ENCODE measurements at places on chromosomes 6 and 20.

DNA sequence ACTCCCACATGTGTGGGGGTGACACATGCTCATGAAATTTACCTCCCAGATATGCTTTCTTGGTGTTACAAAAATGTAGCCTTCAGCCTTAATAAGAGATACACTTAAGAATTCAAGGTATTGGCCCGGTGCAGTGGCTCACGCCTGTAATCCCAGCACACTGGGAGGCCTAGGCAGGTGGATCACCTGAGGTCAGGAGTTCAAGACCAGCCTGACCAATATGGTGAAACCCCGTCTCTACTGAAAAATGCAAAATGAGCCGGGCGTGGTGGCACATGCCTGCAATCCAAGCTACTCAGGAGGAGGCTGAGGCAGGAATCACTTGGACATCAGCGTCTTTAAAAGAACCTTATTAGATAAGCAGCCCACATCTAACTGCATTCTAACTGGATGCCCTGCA lies 614.3 kb upstream of the CDH4 start:
- DNase-seq, result no peak

- DNase-seq, result no peak
Measured at GRCh38 chr20:59747671-59748515, 143.6 kb downstream of the PHACTR3 start.

DNA sequence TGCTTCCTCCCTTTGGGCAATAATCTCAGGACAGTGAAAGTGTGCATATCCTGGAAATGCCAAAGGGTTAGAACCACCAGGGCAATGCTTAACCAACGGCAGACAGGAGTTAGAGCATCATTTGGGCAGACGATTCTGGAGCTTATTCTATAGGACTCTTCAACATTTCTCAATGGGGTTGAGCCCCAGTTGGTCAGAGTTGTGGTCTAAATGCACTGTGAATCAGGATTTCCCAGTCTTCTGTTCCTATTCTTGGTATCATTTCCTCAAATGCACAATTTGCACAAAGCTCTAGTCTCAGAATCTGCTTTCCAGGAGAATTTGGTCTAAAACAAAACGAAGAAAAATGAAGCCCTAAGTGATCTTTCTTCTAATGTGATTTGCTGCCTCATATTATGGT lies 389.6 kb upstream of the JAG1 start:
- DNase-seq, result no peak

GRCh38 chr6:24961852-24962251 lies 26.1 kb upstream of the RIPOR2 start:
- no peak for DNase-seq

GRCh38 chr6:67252663-67253062 lies 1382.4 kb upstream of the ADGRB3 start:
- DNase-seq, result no peak

GRCh38 chr20:2820084-2820895 lies 4.1 kb downstream of the TMEM239 start:
- DNase-seq, result no peak

DNA sequence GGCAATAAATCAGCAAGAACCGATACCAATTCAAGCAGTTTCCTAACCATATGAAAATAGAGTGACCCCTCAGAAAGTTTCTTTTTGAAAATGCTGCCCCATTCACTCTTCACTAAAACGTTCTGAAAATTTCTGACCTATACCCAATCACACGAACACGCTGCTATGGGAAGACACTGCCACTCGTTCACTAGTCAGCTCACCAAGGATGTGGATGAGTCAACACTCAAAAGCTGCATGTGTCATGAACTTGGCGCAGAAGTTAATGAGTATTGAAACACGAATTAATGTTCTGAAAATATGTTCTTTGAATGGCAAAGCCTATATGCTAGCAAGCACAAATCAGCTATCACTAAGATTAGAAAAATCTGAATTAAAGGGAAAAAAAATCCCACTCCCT lies 84.2 kb downstream of the PREP start:
- no peak for DNase-seq

GRCh38 chr6:166007349-166008263 lies 160.0 kb downstream of the TBXT start:
- DNase-seq, result no peak

DNA sequence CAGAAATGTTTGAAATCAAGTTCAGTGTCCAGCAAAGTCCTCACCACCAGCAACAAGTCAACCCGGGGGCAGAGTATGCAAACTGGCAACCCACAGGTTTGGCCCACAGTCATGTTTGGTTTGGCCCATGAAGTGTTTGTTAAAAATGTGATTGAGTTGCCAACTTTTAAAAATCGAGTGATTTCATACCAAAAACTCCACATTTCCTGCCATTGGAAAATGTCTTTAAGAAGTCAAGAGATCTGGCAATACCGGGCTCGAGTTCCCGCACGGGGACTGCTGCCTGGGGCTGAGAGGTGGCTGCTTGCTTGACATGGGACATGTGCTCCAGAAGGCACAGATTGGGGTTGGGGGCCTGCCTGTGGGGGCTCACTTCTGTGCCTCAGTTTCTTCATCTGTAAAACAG lies 36.1 kb downstream of the PREX1 start:
- DNase-seq, result no peak

GRCh38 chr20:237489-237888 lies 10.4 kb downstream of the DEFB129 start:
- no peak for DNase-seq

DNA sequence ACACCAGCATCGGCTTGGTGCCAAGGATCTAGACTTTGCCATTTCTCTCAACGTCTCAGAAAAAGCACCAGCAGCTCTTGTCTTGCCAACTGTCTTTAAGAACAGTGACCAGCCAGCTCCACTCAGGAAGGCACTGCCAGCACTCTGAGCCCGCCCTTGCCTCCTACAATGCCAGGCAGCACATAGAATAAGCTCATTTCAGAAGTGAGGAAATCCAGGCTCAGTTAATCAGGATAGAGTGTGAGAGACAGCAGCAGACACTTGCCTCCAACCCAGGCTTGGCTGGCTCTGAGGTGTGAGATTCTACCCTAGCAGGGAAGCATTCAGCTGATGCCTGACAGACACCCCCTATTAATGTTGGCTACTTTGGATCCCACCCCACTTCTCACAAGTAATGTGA lies 4.3 kb upstream of the SYNDIG1 start:
- no peak for DNase-seq

DNA sequence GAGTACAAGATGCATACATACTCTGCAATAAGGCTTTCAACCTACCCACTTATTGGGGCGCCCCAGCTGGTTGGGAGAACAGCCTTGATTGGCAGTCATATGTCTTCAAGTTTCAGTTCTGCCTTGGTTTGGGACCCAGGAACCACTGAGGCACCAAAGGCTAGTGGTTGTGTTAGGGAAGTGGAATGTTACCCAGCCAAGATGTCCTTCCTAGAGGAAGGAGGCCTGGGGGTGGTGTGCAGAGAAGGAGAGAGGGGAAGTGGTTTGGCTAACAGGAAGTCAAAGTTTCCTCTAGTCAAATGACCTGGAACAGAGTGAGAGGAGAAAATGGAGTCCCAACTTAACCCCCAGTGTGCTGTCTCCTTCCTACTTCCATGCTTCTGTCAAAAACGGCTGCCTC lies 59.4 kb downstream of the CD164 start:
- no peak for DNase-seq

GRCh38 chr6:63597141-63598048 lies 25.1 kb downstream of the LOC128125822 start:
- no peak for DNase-seq

DNA sequence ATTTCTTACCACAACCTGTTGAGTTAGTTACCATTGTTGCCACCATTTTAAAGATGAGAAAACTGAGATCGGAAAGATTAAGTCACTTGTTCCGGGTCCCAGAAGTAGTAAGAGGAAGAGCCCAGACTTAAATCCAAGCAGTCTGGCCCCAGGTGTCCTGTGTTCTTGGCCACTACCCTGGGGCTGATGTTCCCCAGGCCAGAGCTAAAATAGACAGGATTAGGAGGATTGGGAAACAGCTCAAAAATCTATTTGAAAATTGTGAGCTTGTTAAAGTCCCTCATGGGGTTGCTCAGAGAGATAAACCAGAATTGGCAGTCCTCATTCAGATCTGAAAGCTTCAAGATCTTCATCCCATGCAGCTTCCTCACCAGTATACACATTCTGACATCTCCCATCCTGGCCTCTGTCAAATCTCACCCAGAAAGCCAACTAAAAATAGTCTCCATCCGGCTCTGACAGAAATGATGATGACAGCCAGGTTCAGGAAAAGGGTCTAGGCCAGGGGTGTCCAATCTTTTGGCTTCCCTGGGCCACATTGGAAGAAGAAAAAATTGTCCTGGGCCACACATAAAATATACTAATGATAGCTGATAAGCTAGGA lies 62.0 kb downstream of the GFOD1 start:
- DNase-seq, result no peak

DNA sequence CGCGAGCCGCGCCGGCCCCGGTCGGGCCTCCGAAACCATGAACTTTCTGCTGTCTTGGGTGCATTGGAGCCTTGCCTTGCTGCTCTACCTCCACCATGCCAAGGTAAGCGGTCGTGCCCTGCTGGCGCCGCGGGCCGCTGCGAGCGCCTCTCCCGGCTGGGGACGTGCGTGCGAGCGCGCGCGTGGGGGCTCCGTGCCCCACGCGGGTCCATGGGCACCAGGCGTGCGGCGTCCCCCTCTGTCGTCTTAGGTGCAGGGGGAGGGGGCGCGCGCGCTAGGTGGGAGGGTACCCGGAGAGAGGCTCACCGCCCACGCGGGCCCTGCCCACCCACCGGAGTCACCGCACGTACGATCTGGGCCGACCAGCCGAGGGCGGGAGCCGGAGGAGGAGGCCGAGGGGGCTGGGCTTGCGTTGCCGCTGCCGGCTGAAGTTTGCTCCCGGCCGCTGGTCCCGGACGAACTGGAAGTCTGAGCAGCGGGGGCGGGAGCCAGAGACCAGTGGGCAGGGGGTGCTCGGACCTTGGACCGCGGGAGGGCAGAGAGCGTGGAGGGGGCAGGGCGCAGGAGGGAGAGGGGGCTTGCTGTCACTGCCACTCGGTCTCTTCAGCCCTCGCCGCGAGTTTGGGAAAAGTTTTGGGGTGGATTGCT lies 1.3 kb downstream of the VEGFA start:
- no peak for DNase-seq

DNA sequence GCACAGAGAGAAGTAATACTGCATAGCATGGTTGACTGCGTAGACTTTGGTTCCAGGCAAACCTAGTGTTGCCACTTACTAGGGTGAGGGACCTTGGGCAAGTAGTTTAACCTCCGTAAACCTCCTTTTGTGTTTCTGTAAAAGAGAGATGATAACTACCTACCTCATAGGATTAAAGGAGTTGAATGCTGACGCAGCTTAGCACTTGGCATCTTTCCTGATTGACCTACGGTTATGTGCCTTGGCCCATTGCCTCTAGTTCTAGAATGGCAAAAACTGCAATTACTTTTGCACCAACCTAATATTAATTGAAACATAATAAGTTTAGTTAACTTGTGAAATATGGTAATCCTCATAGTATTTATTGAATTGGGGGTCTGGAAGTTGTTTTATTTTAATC lies 19.1 kb downstream of the GHRH start:
- DNase-seq, result no peak

DNA sequence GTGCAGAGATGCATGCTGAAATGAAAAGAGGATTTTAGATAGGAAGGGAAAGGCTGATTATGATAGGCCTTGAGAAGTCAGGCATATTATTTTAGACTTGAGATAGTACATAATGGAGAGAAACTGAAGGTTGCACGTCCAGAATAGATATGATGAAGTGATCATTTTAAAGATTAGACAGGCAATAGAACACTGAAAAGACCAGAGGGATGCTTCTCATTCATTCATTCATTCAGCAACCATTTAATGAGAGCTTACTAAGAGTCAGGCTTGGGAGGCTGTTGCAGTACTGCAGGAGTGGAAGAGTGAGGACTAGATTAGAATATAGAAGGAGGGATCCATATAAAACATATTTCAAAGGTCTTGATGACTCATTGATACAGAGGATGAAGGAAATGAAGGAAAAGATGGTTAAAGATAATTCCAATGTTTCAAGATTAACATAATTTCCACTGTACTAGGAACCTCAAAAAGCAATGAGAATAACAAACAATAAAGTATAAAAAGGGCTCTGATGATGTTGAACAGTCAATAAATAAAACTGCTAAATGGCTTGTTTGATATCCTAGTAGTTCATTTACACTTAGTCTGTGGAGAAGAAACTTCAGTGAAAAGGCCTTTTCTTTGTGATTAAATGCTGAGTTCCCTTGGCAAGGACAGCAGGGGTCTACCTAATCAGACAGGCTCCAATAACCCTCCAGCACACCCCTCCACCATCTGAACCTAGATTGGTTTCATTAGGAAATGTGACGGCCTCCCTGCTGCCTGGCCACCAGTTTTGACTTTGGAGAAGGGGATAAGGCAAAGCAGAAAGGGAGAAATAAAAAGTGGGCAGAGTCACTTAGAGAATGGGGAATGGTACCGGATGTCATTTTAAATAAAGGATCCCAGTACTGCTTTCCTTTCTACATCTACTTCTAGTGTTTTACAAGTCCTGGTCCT lies 5.3 kb upstream of the FBXO9 start:
- no peak for DNase-seq

GRCh38 chr20:62266340-62266739 lies 28.0 kb downstream of the OSBPL2 start:
- no peak for DNase-seq

DNA sequence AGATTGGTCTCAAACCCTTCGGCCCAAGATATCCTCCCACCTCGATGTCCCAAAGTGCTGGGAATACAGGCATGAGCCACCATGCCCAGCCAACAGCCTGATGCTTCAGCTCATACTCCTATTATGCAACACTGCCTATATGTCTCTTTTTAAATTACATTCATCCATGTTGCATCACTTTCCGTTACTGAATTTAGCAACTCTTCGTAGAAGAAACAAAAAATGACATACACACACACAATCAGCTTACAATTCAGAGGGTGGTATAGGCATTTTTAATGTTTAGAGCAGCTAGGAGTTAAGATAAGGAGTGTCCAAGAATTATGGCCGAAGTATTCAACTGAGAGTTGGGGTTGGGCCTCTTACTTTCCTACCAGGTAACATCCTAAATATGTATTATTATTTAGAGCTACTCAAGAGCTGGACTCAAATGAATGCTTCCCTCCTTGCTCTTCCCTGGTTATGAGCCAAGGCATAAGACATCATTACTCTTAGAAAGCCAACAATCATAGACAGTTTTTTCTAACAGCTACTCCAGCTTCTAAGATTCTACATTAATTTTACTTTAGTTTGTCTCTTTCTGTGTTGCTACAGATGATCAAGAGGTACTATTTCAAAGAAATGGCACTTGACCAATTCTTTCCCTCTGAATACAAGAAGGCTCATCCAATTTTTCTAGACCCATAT lies 62.0 kb upstream of the BMP5 start:
- no peak for DNase-seq

DNA sequence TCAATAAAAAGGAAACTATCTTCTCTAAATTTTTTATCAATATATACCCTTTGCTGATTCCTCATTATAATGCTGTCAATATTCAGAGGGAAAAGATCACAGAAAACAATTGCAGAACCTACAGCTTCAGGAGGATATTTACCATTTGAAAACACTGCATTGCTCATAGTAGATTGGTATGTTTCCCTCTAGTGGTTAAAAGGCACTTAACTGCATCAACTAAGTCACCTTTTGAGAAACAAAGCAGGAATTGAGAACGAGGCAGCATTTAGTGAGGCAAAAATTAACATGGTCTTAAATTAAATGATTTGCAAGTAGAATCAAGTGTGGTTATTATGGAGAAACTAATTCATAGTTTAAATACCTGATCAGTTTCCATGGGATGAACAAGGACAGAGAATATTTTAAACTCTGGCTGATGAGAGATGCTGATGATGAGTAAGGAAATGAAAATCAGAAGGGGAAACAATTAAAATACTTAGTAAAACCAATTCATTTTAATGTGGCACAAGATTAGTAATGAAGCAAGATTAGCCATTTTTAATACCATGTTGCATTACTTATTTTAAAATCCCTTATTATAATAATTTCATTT lies 642.1 kb downstream of the EPHA7 start:
- DNase-seq, result no peak

- DNase-seq, result no peak
Measured at GRCh38 chr6:115456848-115457247, 603.8 kb downstream of the FRK start.

Measured in mesenteric fat pad (tissue), 1 donor.